ENCODE measurements at places on chromosomes 12 and 14. TPM values are rescaled to one million over a fixed set of nuclear protein-coding genes. Genes with fewer than 3 reads are reported as not detected.

Gene EPYC
- not detected for total RNA-seq

Gene FAM161B
- total RNA-seq: 5.2 TPM

Gene TAS2R13
- total RNA-seq: 3.9 TPM

Gene CCDC63
- not detected for total RNA-seq

Gene FKBP3
- 30.7 TPM for total RNA-seq

Gene DPPA3
- not detected for total RNA-seq

Gene PRB2
- not detected for total RNA-seq

Gene KRT83
- total RNA-seq: not detected

Data from fibroblast of villous mesenchyme (primary cell).